ENCODE measurements at places on chromosomes 3 and 15.

DNA sequence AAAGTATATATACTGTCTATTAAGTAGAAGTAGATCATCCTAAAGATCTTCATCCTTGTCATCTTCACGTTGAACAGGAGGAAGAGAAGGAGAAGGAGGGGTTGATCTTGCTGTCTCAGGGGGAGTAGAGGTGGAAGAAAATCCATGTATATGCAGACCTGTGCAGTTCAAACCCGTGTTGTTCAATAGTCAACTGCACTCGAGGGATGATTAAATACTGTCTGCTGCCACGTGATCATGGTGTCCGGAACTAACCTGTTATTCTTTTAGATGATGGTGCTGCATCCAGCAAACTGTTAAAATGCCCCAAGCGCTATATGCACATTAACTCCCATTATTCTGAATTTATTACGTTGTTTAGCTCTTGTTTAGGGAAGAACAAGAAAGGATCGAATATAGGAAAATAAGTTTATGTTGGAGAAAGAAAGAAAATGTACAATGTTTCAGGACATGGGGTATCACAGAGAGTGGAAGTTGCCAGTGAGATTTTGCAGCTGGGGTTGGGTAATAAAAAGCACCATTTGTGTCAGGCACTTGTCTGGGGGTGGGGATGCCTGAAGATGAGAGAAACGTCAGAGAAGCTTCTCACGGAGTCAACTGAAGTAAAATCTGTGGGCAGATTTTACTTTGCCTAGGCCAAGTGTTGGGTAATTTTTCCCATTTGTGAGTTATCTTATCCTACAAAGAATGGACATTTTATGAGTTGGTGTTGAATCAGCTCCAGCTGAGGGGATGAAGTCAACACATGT, 229.2 kb downstream of the RYR3 start:
- DNase-seq: no peak

DNA sequence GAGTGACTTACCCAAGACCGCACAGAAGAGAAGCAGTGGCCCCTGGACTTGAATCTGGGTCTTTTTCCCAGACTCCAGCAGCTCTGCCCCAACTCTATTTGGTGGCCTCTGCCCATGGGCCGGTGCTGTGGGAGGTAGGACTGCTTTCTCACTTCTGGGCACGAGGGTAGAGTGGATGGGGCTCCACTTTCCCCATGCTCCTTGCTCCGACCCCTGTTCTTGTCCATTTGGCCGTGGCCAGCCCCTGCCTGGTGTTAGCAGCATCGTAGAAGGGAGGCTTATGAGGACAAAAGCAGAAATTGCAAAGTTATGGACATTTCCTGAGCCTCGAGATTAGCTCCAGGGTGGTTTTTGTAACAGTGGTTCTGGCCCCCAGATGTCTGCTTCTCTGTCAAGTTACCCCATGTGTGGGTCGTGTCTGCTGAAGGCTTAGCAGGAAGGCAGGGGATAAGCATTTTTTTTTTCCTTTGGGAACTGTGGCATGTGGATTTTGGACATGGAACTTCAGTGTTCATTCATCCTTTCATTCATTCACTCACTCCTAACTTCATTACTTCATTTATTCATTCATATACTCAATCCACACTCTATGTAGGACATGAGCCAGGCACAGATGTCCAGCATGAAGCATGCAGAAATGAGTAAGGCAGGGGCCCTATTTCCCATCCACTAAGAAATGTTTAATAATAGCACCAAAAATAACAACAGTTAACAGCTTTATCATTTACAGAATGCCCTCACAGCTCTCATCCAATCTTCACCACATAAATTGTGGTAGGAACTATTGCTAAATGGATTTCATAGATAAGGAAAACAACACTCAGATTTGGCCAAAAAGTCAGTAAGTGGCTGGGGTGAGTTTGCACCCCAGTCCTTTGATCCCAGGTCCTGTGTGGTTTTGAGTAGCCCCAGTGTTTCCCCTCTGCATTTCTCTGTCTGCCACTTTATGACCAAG, 180.5 kb downstream of the OPA1 start:
- DNase-seq: no peak

DNA sequence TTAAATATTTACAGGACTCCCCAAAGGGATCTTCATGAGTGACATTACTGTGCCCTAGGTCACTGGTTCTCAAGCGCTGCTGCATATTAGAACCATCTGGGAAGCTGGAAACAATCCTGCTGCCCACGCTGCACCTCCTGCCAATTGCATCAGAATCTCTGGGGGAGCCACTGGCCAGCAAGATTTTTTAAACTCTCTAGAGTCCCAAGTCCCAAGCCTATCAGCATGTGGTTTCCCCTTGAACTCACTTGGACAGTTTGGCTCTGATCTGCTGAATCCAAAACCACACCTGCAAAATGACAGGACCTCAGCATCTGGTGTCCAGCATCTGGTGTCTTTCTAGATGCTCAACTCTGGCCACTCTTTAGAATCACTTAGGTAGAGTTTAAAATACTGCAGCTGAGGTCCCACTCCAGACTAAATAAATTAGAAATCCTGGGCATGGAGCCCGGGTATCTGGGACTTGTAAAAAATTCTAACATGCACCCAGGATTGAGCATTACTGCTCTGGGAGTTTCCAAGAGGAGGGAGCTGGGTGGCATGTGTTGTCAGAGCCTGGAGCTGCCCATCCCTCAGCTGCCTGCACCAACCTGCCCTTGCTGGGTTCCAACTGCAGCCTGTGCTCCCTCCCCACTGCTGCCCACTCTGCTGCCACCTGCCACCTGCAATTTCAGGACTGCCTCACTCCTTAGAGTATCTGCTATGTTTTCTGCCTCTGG, 311.3 kb downstream of the SLC9A9 start:
- no peak for DNase-seq

DNA sequence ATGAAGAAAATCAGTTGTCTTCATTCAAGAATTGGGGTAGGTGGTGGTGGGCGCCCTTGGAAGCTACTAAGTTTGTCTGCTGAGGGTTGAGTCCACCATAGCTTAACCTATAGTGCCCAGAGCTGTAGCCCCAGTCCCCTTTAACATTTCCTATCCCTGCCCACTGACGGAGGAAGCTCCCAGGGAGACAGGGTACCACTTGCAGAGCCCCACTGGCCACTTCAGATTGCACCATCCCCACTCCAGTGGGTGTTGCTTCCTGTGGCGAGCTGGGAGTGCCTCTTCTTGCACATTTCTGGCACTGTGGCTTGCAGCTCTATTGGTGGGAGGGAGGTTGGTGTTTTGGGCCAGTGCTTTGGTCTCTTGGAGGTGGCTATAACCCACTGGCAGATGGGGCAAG, 2.7 kb downstream of the PXYLP1 start:
- DNase-seq: peak; percentile 62

DNA sequence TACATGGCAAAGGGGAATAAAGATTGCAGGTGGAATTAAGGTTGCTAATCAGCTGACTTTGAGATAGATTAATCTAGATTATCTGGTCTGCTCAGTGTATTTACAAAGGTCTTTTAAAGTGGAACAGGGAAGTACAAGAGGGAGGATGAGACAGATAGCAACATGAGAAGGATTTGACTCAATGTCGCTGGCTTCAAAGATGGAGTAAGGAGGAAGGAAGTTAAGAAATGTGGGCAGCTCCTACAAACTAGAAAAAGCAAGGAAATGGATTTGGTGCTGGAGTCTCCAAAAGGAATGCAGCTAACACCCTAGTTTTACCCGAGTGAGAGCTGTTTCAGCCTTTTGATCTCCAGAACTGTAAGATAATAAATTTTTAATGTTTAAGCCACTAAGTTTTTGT, 180.7 kb upstream of the TTC14 start:
- DNase-seq: peak; percentile 20

- no peak for DNase-seq
Measured at GRCh38 chr3:113275929-113276750, 64.8 kb downstream of the BOC start.

DNA sequence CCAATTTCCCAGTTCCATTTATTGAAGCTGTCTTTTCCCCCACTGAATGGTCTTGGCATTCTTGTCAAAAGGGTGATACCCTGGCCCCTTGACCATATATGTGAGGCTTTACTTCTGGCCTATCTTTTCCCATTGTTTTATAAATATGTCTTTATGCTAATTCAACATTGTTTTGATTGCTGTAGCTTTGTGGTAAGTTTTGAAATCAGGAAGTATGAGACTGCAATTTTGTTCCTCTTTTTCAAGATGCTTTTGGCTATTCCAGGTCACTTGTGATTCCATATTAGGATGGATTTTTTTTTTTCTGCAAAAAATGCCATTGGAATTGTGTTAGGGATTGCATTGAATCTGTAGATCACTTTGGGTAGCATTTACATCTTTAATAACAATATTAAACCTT, 141.2 kb upstream of the MANF start:
- DNase-seq: peak; percentile 51

Data from NB4 (cell line).